ENCODE measurements at places on chromosomes 16 and 17.

GRCh38 chr17:8071496-8071895 lies 16.0 kb downstream of the ALOX12B start:
- no peak for DNase-seq

DNA sequence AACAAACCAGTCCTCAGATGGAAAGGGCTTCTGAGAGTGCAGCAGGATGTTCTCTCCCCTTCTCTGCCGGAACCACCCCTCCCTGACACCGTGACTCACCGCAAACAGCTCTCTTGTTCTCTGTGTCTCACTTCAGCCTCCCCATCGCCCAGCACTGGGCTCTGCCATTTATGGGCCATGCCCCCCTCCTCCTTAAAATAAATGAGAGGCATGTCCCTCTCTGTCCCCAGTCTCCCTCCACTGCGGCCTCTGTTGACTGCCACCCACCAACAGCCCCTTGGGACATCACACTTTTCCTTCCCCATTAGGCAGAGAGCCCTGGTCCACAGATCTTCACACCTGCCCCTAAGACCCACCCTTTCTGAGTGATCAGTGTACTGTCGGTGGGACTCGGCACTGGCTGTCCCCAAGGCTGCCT lies 6.3 kb downstream of the CCDC102A start:
- DNase-seq = no peak

DNA sequence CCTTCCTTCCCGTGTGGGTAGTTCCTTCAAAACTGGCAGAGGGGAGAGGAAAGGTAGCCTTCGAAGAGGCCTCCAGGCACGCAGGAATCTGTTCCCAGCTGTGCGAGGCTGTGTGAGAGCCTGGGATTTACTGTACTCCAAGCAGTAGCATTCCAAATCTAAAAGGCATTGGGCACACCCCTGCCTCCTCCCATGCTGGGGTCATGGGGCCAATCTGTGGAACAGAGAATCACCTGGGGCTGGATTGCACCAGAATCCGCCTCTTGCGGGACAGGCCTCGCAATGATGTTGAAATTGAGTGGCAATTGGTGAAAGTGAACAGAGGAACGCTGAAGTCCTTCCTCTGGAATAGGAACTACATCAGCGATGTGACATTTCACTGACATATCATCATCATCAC lies 72.5 kb upstream of the IRX3 start:
- DNase-seq = no peak

DNA sequence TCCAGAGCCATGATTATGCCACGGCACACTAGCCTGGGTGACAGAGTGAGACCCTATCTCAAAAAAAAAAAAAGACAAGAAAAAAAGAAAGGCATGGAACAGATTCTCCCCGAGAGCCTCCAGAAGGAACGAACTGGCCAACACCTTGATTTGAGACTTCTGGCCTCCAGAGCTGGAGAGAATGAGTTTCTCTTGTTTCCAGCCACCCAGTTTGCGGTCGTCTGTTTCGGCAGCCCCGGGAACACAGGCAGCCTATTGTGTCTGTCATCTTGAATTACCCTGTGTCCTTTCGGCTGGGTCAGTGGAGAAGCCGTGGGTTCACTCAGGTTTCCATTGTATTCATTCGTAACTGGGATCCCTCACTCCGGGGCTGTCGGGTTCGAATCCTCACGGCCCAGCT lies 83.9 kb downstream of the RPA1 start:
- DNase-seq = no peak

- peak; percentile 70 for DNase-seq
Observed at GRCh38 chr16:75471723-75472633, 7.5 kb upstream of the TMEM170A start.

DNA sequence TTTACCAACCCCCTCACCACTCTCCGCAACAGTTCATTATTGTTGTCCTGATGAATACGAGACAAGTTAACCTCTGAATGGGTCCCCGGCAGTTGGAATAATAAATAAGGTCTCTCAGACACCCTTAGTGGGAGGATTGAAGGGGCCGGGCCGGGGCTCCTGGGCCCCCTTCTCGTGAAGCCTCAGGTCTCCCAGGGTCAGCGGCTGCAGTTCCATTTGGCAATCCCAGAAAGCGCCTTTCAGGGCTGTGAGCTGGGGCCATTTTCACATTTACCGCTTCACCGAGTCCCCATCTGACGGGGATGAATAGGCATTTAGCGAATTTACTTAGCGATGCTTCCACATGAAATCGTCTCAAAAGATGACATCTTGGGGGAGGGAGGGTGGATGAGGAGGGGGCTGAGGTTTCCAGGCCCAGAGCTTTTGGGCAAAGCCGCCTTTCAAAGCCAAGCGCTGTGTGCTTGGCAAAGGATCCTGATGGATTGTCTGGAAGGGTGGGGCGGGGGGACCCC lies 309.8 kb downstream of the XYLT1 start:
- DNase-seq = no peak

GRCh38 chr17:7838090-7839075 lies 4.4 kb downstream of the KDM6B start:
- DNase-seq = peak; percentile 82

DNA sequence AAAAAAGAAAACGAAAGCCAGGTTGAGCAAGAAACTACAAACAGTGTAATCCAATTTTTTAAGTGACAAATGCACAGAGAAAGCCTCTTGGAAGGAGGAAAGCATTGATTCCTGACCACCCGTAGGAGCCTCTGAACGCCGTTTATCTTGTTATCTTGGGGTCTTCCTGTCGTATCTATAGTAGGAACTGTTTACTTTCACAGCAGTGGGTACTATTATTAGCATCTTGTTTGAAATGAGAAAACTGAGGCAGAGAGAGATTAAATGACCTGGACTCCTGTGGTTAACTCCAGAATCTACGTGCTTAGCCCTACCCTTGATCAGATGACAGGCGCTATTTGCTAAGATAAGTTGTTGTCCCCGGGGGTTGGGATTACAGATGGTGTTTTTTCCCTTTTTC lies 196.7 kb upstream of the FOXF1 start:
- no peak for DNase-seq

DNA sequence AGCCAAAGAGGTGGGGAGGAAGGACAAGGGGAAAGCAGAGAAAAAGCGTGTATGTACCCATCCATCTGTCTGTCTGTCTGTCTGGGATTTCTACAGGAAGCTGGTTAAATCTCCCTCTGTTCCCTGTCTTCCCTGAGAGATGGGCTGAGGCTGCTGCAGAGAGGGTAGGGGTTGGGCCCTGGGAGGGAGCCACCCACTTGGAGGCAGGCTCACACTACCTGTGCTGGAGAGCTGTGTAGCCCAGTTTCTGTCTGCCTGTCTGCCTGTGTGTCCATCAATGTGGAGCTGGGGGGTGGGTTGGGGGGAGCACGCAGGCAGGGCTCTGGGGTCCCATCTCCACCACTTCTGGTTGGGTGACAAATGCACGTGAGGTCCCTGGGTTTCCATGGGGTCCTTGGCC lies 18.6 kb upstream of the C17orf113 start:
- no peak for DNase-seq

DNA sequence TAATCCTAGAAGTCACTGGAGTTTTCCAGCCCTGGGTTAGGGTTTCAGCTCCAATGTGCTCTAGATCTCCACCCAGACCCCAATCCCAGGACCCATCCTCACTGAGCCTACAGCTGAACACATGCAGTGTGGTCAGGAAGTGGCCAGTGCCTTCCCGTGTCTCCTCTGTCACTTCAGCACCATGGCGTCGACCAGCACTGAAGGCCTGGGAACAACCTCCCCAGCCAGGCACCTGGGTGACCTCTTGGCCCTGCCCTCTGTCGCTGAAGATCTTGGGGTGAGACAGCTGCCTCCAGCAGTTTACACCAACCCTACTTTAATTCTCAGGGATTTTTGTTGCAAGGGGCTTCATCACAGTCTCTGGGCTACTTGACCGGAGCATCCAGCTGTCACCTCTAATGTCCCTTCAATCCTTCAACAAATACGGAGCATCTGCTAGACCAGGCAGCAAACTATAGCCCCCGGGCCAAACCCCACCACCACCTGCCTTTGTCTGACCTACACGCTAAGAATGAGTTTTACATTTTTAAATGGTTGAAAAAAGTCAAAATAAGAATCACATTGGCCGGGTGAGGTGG lies 18.0 kb upstream of the GSG1L start:
- DNase-seq = no peak

DNA sequence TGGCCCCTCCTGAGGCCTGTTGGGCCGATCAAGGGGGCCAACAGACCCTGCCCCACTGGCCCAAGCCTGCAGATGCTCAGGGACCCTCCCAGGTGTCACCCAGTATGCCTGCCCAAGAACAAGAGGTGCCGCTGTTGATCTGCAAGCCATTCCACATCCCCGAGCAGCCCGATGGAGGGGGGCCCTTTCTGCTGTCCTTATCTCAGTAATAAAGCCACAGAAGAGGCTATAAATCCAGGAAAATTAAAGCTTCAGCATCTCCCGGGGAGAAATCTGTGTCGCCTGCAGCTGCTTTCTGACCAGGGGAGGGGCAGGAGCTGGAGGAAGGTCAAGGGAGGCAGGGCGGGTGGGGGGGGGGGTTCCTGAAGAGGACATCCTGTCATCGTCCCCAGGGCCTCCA lies 11.7 kb upstream of the CACNA1H start:
- DNase-seq = no peak

DNA sequence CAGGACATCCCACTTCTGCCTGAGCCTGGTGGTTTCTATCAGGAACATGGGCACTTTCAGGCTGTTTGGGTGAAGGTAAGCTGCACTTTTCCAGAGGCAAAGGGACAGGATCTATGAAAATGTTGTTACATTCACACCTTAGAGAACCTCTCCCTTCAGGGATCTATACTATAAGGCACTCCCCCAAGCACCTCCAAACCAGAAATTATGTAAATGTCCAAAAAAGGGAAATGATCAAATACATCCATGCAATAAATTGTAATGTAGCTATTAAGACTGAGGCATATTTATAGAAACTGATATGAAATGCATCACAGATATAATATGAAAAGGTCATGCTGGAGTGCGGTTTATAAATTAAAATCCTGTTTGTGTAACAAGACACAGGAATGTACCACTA lies 23.3 kb upstream of the COG7 start:
- no peak for DNase-seq

GRCh38 chr17:49491192-49491769 lies 3.8 kb upstream of the NGFR start:
- no peak for DNase-seq

GRCh38 chr17:47072886-47073285 lies 93.8 kb upstream of the RPRML start:
- DNase-seq = no peak

DNA sequence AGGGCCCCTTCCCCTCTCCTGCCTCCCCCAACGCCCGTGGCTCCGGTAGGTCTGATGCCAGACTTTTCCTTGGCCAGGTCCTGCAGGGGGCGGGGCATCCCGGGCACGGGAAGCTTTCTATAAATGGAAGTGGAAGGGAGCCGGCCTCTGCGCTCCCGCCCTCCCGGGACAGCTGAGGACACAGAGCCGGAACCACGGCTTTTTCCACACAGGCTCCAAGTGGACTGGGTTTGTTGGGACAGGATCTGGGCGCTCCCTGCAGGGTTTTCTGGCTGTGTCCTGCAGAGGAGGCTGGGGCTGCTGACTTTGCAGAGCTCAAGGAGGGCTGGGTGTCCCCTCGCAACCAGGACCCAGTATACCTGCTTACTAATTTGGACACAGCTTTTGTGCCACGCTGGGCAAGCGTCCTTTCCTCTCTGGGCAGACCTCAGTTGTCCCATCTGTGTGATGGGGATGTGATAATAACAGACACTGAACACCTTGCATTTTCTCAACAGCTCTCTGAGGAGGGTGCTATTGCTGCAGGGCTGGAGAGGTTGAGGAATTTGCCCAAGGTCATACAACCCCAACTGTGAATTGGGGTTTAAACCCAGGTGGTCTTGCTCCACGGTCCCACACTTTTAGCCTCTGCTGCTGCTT lies 1.8 kb downstream of the TNS4 start:
- peak; percentile 11 for DNase-seq

GRCh38 chr17:49996121-49996494 lies 1.1 kb upstream of the DLX3 start:
- no peak for DNase-seq

GRCh38 chr16:11107780-11108465 lies 148.1 kb downstream of the SOCS1 start:
- no peak for DNase-seq

- no peak for DNase-seq
Observed at GRCh38 chr16:57997176-57997527, 3.3 kb downstream of the ZNF319 start.
